Putamen (tissue), 1 donor: ENCODE measurements at places on chromosomes 11 and 22.
A peak's percentile ranks its signal among the peaks of the same experiment; 100 is the strongest.

- no peak for DNase-seq
Measured at GRCh38 chr11:125264100-125265022, 99.8 kb downstream of the PKNOX2 start.

- no peak for DNase-seq
Measured at GRCh38 chr11:118663902-118664301, 15.5 kb downstream of the TREH start.

- DNase-seq = no peak
Measured at GRCh38 chr11:117064275-117064674, 34.0 kb downstream of the SIK3 start.

DNA sequence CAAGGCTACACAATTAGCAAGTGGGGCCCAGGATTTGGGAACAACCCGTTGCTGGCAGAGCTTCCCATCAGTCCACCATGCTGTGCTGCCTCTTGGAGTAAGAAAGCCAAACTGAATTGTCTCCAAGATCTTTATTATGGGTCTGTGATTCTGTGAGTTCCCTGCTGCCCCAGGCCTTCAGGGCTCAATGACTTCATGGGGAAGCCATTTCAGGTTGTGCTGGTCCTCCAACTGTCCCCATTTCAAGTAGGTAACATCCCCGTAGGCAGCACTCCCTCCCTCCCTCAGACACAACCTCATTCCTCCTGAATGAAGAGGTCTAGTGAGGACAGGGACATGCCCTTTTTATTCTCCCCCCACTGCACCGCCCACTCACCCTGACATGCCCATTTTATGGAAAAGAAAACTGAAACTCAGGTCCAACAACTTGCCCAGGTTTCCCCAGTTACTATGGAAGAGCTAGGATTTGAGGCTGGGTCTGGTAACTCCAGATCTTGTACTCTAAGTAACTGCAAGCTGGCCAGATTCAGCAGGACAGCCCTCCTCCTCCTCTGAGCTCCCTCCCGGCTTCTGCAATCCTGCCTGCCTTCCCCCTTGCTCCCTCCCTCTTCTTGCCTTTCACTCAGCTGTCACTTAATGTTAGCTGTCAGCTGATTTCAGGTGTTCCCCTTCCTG is 8.2 kb upstream of the YWHAH start:
- DNase-seq = no peak

GRCh38 chr11:128714881-128715280 is 21.0 kb downstream of the FLI1 start:
- no peak for DNase-seq

DNA sequence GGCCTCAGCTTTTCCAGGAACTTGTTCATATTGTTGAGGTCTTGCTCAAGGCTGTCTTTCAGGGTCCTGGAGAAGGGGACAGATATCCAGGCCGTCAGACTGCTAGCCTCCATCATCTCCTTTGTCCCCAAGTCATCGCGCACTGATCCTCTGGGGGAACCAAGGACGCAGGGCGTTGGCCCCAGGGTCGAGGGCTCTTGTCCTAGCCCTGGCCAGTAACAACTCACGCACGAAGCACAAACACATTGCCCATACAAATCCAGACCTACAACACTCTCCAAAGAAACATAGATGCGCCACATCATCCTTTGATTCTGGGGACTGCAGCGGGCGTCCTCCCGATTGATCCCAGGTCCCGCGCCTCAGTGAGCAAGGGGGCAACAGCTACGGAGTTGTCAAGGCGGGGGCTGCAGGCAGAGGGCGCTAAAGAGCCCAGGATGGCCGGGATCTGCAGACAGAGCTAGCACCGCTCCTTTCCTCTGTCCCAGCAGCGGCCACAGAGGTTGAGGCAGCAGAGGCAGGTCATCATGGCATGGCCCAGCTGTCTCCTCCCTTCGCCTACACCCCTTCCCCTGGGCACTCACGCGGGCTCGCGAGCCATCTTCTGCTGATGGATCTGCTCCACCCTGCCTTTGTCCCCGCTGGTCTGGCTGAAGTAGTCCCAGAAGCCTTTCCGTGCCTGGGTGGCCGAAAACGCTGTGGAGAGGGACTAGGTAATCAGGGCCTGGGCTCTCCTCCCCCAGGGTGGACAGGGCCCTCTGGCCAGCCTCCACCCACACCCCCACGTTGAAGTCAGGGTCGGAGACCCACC is 472 bp downstream of the APOA5 start:
- DNase-seq = peak; percentile 63

DNA sequence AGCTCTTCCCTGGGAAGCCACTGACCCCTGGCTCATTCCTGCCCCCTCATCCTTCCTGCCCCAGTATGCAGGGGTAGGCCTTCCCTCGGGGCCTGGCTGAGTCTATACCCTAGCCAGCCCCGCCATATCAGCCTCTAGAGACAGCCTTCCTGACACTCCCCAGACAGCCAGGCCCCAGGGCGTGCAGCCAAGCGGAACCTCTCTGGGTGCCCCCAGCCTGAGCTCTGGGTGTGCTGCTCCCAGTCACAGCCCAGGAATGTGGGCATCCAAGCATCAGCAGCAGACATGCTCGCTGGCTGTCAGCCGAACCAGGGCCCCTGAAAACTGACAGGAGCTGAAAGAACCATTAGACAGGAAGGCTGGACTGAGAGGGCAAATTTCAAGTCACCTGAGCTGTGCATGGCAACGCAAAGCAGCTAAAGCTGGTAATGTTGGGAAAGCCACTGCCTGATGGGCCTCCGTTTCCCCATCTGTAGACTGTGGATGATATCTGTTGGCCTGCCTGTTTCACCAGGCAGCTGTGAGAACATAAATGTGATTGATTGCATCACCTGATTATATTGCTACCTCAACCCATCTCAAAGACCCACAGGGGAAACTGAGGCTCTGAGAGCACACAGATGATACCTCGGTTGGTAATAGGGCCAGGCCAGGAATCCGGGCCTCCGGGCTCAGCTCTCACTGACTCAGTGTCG is 93.2 kb downstream of the LRRC32 start:
- DNase-seq = no peak

DNA sequence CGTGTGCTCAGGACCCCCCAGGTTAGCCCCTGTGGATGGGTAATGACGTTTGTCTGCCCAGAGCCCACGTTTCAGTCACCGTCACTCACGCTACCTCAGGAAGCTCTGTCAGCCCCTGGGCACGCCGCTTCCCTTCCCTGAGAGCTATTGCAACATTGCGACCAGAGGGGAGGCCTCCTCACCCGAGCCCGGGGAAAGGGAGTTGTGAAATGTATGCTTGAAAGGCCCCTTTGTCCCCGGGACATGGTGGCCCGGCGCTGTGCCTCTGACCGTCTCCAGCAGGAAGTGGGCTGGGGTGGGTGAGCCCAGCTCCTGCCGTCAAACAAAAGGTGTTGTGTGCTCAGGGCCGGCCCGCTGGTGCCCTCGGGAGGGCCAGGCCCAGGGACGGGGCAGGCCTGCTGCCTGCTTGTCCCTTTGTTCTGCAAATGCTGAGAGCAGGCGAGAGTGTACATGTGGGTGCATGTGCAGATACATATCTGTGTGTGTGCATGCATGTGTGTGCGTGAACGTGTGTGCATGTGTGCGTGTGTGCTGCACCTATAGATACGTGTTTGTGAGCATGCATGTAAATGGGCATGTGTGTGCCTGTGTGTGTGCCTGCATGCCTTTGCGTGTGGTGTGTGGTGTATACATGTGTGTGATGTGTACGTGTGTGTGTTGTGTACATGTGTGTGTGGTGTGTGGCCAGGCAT is 1125.0 kb downstream of the BRD1 start:
- DNase-seq = peak; percentile 88

DNA sequence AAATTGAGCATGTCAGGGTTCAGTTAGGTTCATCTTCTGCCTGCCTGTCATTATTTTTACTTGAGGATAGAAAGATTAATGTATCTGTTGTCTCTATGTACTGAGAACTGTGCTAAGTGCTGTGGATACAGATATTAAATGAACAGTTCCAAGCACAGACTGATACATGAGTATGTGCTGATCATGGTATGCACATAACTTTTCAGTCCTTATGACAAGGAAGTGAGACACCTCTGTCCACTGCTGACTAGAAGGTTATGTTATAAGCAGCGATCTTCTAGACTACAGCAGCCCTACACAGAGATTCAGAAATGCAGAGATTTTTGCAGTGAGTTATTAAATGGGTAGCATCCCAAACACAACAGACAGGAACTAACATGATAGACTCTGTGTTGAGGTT is 335.6 kb upstream of the MTNR1B start:
- no peak for DNase-seq

DNA sequence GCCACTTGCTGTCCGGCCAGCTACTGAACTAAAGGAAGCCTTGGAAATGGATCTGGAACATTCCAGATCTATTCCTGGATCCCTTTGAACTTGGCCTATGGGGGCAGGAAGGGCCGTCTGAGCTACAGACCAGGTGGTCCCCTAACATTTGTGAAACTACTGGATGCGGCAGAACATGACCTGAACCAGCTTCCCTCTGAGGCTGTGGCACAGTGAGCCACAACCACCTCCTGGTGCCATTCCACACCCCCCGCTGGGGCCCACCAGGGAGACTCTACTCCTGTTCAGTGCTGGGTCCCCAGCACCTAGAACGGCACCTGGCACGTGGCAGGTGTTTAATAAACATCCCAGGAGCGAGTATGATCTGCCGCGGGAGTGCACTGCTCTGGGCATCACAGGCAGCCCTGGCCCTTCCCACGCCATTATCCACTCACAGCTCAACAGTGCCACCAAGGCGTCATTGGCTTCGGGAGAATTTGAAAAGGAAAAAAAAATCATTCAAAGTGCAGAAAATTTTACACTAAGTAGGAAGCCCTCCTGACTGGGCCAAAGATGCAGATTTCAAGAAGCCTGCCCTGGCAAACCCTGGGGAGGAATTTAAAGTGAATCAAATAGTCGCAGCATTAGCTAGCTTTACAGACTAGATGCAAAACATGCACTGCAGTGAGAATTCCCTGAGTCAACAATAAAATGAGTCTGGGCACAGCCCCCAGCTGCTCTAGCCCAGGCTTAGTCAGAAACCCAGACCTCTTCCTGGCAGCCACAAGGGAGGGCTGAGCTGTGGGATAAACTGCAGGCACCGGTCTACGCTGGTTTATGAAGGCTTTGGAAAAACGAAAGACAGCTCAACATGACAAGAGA is 14.3 kb upstream of the EFCAB6 start:
- DNase-seq = no peak

DNA sequence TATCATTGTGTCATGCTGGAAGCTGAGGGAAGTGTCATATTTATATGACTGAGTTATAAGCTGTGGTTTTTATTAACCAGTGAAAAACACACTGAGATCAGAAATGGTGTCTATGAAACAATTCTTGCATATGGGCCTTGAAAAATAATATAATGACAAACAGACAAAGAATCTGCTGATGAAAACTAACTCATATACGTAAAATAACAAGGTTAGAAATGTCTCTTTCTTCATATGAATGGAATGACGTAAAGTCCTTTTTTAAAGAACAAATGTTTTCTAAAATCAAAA is 48.8 kb upstream of the PHF21B start:
- DNase-seq = no peak

GRCh38 chr22:39996732-39997131 is 2.0 kb downstream of the FAM83F start:
- DNase-seq = no peak

GRCh38 chr22:33848251-33848650 is 72.0 kb downstream of the LARGE1 start:
- no peak for DNase-seq

DNA sequence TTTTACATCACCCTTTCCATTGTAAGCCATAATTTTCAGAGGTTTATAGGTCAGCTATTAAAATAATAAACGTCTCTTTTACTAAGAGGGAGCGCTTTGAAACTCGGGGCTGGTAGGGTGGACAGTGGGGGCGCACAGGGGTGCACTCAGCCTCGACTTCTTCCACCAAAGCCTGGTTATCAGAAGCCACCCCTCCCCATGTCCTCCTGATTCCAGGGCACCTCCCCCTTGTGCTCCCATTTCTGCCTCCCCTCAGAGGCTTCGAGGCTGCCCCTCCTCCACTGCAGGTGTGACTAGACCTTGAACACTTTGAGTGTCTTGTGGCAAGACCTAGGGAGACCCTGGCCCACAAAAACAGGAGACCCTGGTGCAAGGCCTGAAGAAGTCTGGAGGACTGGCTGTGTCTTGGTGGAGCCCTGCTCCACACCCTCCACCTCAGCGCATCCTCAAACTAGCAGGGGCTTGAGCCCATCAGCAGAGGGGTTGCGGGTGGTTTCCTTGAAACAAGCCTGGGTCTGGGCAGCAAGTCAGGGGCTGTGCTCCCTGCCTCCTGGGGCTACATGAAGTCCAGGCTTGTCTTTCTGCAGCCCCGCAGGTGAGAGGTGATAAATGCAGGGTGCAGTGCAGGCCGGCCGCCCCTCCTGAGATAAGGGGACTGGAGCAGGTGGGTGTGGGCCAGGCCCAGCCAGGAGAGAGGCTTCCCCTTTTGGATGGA is 3.0 kb downstream of the CDKN1C start:
- no peak for DNase-seq

DNA sequence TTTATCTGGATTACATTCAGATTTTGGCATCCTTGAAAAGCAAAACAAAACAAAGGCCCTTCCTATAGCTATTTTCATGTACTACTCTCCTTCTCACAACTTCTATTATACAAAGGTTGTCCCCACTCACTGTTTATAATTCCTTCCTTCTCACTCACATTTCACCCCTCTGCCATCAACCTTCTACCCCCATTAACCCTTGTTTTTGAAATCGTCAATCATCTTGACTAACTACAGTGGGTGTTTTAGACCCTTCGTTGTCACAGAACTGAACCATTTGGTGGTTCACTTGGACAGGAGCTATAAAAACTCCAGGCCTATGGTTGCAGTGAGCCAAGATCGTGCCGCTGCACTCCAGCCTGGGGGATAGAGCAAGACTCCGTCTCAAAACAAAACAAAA is 639.4 kb downstream of the OPCML start:
- DNase-seq = no peak

GRCh38 chr22:25900880-25901279 is 158.9 kb downstream of the MYO18B start:
- DNase-seq = peak; percentile 85

DNA sequence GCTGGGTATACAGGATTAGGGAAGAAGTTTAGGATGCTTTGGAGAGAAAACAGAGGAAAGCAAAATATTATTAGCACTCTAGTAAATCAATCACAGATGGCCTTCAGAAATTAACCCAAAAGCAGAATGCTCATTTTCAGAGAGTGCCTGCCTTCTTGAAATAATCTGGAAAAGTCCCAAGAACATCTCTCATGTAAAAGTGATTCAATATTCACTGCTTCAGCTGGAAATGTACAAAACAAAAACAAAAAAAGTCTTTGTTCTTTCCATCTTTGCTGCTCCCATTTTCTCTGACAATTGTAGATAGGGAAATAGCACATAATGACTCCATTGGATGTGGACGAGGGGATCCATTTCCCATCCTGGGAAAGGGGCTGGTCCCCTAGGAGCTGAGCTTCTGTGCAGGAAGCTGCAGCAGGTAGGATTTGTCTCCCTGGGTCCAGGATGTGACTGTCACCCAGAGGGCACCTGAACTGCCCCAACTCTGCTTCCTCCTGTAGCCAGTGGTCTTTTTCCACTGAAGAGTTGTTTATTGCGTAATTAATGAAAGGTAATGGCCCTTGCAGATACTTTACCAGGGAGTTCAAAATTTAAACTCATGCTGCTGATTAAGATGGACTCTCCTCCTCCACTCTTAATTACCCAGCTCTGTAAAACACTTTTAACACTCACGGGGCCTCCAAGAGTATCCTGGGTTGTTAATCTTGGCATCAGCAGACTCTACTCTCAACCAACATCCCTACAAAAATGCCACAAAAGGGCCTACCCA is 57.9 kb downstream of the SC5D start:
- DNase-seq = no peak

GRCh38 chr11:112588252-112588694 is 327.6 kb upstream of the PLET1 start:
- peak; percentile 86 for DNase-seq
